ENCODE measurements at places on chromosomes 16 and 17. TPM values are rescaled to one million over a fixed set of nuclear protein-coding genes. Genes with fewer than 3 reads are reported as not detected.
A peak's percentile ranks its signal among the peaks of the same experiment; 100 is the strongest.

Gene TRPV3
- 0.79 TPM for total RNA-seq

Gene EMP2
- 64.8 TPM for total RNA-seq

Gene CCDC43
- total RNA-seq, result 32.9 TPM

Gene TMEM235
- not detected for total RNA-seq

Gene MMP28
- 5.3 TPM for total RNA-seq

Gene BOLA2B
- total RNA-seq, result 129 TPM

Gene C1QTNF8
- not detected for total RNA-seq

Gene MT3
- total RNA-seq, result 6.9 TPM

- no peaks in the 10 kb centered on the region for H3K36me3 ChIP-seq
- no peak overlapping the region for H3K4me3 ChIP-seq
- no peaks in the 10 kb centered on the region for H3K27me3 ChIP-seq
- no peaks in the 10 kb centered on the region for H3K4me1 ChIP-seq
- no peak overlapping the region for H3K27ac ChIP-seq
Observed at GRCh38 chr17:58305626-58306025, 23.0 kb downstream of the TSPOAP1 start.

DNA sequence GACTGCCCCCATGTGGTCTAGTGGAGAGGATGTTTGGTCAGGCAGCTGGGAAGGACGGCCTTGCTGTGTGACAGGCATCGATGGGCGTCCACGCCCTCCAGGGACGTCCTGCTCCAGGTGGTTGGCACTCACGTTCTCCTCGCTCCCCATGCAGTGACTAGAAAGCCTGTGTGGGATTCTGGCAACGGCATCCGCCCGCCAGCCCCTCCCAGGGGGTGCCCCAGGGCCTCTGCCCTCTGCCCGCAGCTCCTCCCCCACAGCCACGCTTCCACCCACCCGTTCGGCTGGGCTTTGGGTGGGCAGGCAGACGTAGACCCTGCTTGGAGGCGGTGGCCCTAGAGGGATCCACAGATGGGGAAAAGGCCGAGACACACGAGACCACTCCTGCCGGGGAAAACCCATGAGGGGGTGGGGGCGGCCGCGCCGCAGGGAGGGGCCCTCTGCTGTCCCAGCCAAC, 4.7 kb upstream of the IL17C start:
- peak overlapping the region; percentile 59 for H3K4me3 ChIP-seq
- peaks cover 10% of the 10 kb centered on the region for H3K4me1 ChIP-seq
- DNase-seq, result peak; percentile 68
- no peak overlapping the region for H3K27ac ChIP-seq
- H3K36me3 ChIP-seq, result peaks cover 42% of the 10 kb centered on the region

GRCh38 chr17:57937492-57937891, 17.7 kb downstream of the CUEDC1 start:
- H3K4me3 ChIP-seq, result no peak overlapping the region
- DNase-seq, result no peak
- peak overlapping the region; percentile 95 for H3K27ac ChIP-seq
- no peaks in the 10 kb centered on the region for H3K27me3 ChIP-seq
- no peaks in the 10 kb centered on the region for H3K36me3 ChIP-seq

DNA sequence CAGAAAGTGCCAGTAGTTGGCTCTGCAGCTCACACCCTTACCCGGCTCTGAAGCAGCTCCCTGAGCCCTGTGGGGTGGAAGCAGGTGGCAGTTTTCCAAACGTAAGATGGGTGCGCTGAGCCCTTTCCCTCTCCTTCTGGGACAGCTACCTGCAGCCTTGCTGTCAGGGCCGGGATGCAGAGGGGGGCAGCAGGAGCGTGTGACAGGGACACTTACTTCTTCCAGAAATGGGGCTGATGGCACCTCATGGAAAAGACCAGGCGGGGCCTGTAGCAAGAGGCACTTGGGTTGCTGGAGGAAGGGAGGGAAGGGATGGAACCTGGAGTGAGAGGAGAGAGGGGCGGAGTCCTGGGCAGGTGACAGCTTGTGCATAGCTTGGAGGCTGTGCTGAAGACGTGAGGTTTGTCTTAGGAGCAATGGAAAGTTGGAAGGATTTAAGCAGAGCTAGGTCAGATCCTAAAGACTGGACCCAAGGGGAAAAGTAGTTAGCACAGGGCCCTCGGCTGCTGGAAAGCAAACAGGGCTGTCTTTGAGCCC, 216.8 kb upstream of the RPL38 start:
- no peaks in the 10 kb centered on the region for H3K4me1 ChIP-seq
- no peak overlapping the region for H3K27ac ChIP-seq
- peaks cover 11% of the 10 kb centered on the region for H3K27me3 ChIP-seq
- H3K36me3 ChIP-seq, result no peaks in the 10 kb centered on the region

GRCh38 chr17:28047806-28048205, 5.3 kb downstream of the NLK start:
- no peak overlapping the region for H3K27ac ChIP-seq
- H3K4me3 ChIP-seq, result no peak overlapping the region
- peaks cover 37% of the 10 kb centered on the region for H3K4me1 ChIP-seq
- DNase-seq, result no peak

- H3K27me3 ChIP-seq, result no peaks in the 10 kb centered on the region
- no peaks in the 10 kb centered on the region for H3K4me1 ChIP-seq
- DNase-seq, result no peak
- H3K36me3 ChIP-seq, result no peaks in the 10 kb centered on the region
Observed at GRCh38 chr16:77457046-77457445, 22.2 kb upstream of the ADAMTS18 start.

GRCh38 chr17:49570540-49571242, 5.0 kb upstream of the NXPH3 start:
- H3K4me1 ChIP-seq, result peaks cover 45% of the 10 kb centered on the region
- H3K27me3 ChIP-seq, result no peaks in the 10 kb centered on the region
- H3K27ac ChIP-seq, result no peak overlapping the region
- no peaks in the 10 kb centered on the region for H3K36me3 ChIP-seq
- H3K4me3 ChIP-seq, result no peak overlapping the region

GRCh38 chr16:27289669-27290068, 21.1 kb upstream of the NSMCE1 start:
- no peaks in the 10 kb centered on the region for H3K36me3 ChIP-seq
- H3K4me3 ChIP-seq, result no peak overlapping the region
- no peaks in the 10 kb centered on the region for H3K4me1 ChIP-seq
- no peak for DNase-seq

- H3K27ac ChIP-seq, result no peak overlapping the region
- DNase-seq, result no peak
- H3K36me3 ChIP-seq, result no peaks in the 10 kb centered on the region
- no peaks in the 10 kb centered on the region for H3K27me3 ChIP-seq
- peaks cover 86% of the 10 kb centered on the region for H3K4me1 ChIP-seq
- H3K4me3 ChIP-seq, result no peak overlapping the region
Observed at GRCh38 chr17:78729641-78730040, 52.4 kb downstream of the CYTH1 start.

DNA sequence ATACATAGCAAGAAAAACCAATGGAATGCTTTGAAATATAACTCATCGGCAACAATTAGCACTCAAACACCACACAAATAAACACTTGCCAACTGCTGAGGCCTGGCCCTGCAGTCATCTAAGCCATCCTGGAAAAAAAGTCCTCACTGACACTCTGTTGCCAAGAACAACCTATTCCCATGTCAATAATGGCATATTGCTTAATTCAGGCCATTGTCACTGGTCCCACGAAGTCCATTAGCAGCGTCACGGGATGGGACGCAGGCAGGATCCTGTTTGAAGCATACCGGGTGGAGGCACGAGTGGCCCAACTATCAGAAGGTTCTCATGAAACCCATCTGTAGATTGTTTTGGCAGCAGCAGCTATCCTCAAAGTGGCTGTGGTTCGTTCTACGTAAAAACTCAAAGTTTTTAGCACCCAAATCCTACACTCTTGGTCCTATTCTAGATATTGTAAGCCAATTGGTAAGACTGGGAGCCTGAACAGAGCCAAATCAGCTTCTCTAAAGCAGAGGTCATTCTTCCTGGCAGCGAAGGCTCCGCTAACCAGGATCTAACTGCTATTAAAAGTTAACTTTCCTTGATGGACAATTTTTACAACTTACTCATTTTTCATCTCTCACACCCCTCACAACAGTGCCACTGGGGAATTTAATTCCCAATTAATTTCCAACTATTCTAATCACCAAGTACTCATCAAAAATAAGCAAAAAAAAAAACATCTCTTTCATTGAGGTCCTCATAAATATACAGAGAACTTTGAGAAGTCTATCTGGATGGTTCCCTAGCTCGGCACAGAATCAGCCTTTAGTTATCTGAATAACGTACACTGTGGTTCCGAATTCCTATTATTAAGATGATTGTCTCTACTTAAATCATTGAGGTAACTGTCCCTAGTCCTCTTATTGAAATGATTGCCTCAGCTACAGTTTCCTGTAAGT, 91.5 kb downstream of the ZFHX3 start:
- peaks cover 32% of the 10 kb centered on the region for H3K36me3 ChIP-seq
- H3K4me3 ChIP-seq, result no peak overlapping the region
- no peak for DNase-seq
- peaks cover 5% of the 10 kb centered on the region for H3K4me1 ChIP-seq
- H3K27me3 ChIP-seq, result no peaks in the 10 kb centered on the region

- no peaks in the 10 kb centered on the region for H3K36me3 ChIP-seq
- DNase-seq, result no peak
- H3K27ac ChIP-seq, result no peak overlapping the region
- H3K27me3 ChIP-seq, result no peaks in the 10 kb centered on the region
- no peak overlapping the region for H3K4me3 ChIP-seq
Observed at GRCh38 chr17:79959042-79959441, 76.6 kb downstream of the TBC1D16 start.

DNA sequence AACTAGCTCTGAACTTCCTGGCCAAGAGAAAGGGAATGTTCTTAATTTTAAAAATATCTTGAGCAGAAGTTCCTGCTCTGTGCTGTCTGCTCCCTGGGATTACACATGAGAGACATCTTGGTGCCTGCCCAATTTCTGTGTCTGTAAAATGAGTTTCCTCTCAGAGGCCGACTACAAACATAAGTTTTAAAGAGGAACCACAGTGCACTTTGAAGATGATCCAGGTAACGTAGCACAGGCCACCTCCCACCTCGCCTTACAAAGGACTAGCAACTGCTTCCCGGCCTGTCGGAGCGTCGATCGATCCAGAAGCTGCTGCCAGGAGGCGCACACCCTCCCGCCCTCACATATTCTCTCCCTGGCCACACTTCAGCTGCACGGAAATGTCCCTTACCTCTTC, 55.0 kb upstream of the ATP2A3 start:
- no peaks in the 10 kb centered on the region for H3K27me3 ChIP-seq
- no peak overlapping the region for H3K4me3 ChIP-seq
- H3K36me3 ChIP-seq, result peaks cover 54% of the 10 kb centered on the region
- no peak for DNase-seq
- no peak overlapping the region for H3K27ac ChIP-seq

DNA sequence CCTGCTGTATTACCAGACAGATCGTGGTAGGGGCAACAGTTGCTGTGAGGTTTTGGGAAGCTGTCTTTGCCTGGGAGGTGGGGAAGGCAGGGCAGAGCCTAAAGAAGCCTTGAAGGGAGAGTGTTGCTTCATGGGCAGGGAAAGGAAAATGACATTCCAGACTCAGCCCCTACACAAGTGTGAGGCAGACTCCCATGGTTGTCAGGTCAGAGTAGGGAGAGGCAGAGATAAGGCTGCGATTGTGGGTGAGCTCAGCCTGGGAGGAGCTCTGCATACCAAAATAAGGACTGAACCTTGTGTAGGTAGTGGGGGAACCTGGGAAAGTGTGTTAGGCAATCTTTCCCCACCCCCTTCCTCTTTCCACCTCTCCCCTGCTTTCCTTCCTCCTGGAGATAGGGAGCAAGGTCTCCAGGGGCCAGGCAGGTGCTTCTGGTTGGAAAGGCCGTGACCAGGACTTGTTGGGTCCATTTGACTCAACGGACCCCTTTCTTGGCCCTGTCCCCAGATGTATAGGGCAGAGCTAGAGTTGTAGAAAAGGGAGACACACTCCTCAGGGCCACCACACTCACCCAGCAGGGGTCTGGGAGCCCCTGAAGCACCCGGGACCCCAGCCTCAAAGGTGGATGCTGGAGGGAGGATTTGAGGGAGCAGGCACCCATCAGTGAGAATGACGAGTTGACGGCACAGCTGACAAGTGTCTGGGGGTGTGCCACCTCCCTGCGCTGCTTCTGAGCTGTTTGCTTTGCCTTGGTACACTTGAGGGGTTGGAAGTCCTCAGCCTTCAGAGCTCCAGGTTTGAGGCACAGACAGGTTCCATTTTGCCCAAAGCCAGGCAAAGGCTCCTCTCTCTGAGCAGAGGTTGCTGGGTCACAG, 18.5 kb upstream of the TOB1 start:
- no peak overlapping the region for H3K4me3 ChIP-seq
- H3K36me3 ChIP-seq, result no peaks in the 10 kb centered on the region
- no peak overlapping the region for H3K27ac ChIP-seq
- H3K4me1 ChIP-seq, result peaks cover 11% of the 10 kb centered on the region
- DNase-seq, result no peak

DNA sequence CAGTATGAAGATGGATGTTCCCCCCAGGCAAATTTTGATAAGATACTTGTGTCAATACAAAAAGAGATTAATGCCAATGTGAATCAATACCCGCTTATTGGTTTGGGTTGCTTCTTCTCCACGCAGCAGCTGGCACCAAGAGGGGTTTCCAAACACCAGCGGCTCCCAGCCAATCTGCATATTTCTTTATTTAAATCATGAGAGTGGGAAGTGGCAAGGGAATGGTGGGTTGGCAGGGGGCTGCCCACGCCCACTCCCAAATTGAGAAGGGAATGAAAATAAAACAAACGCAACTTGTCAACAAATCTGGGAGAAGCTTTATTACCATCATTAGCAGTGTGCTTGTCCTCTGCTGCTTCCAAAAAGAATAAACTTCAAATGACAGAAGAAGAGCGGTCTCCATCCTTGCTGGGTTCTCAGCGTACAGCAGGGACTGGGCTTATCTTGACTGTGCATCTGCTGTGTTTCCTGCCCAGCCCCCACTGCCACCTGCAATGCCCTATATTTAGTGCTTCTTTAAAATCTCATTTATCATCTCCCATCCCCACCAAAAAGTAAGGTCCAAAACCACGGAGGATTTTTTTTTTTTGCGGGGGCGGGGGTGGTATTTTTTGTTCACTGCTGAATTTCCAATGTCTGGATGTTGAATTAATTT, 34.9 kb upstream of the C16orf78 start:
- H3K36me3 ChIP-seq, result no peaks in the 10 kb centered on the region
- peaks cover 9% of the 10 kb centered on the region for H3K27me3 ChIP-seq
- no peak for DNase-seq
- no peak overlapping the region for H3K4me3 ChIP-seq

- peak overlapping the region; percentile 66 for H3K4me3 ChIP-seq
- peaks cover 30% of the 10 kb centered on the region for H3K27me3 ChIP-seq
- peak; percentile 57 for DNase-seq
- peaks cover 19% of the 10 kb centered on the region for H3K4me1 ChIP-seq
- no peaks in the 10 kb centered on the region for H3K36me3 ChIP-seq
Observed at GRCh38 chr17:72592242-72592966, 471.6 kb downstream of the SOX9 start.

- H3K27me3 ChIP-seq, result no peaks in the 10 kb centered on the region
- peaks cover 26% of the 10 kb centered on the region for H3K36me3 ChIP-seq
- peaks cover 21% of the 10 kb centered on the region for H3K4me1 ChIP-seq
- H3K4me3 ChIP-seq, result no peak overlapping the region
- no peak for DNase-seq
- H3K27ac ChIP-seq, result no peak overlapping the region
Observed at GRCh38 chr16:88061346-88062110, 110.3 kb downstream of the BANP start.
